SHP77 (cell line): ENCODE measurements at places on chromosomes 11 and 22.

GRCh38 chr11:120615391-120615790, 103.8 kb downstream of the GRIK4 start:
- no peak for DNase-seq

DNA sequence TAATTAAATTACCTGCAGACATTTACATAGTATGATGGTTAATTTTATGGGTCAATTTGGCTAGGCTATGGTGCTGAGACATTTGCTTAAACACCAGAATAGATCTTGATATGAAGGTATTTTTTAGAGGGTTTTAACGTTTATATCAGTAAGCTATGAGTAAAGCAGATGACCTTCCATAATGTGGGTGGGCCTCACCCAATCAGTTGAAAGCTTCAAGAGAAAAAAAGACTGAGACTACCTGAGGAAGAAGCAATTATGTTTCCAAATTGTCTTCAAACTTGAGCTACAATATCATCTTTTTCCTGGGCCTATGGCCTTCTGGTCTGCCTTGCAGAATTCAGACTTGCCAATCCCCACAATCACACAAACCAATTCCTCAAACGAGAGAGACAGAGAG, 498.8 kb upstream of the API5 start:
- no peak for DNase-seq

- no peak for DNase-seq
Observed at GRCh38 chr11:69479591-69480271, 1.7 kb upstream of the LINC01488 start.

GRCh38 chr11:7538466-7539454, 25.0 kb downstream of the PPFIBP2 start:
- DNase-seq, result no peak

DNA sequence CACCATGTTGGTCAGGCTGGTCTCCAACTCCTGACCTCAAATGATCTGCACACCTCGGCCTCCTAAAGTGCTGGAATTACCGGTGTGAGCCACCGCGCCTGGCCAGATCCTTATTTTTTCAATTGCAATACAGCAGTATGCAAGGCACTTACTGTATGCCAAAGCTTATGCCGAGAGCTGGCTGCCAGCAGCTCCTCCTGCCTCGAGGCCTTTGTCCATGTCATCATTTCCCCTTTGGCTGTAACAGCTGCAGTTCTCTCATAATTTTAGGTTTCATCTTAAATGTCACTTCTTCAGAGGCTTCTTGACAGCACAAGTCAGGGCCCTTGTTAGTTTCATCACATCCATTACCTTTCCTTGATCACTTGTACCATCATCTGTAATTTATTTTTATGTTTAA, 1.5 kb upstream of the SREBF2 start:
- no peak for DNase-seq

DNA sequence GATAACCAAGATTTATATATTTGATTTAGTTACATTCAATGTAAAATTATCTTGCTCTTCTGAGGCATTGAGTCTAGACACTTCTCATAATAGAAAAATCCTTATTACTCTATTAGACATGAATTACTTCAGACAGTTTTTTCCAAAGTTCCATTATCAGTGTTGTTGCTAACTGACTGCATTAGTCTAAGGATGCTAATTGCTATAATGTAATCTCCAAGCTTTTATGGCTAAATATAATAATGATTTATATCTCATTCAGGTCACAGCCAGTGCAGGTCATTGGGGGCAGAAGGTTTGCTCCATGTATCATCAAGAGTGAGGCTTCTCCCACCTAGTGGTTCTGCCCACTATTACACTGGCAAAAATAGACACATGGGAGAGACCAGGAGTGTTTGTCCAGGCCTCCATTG, 377.2 kb upstream of the DDI1 start:
- DNase-seq, result peak; percentile 8

GRCh38 chr11:42521994-42522393, 789.8 kb upstream of the API5 start:
- no peak for DNase-seq
